ENCODE measurements at places on chromosomes 12 and 14. TPM values are rescaled to one million over a fixed set of nuclear protein-coding genes. Genes with fewer than 3 reads are reported as not detected.

The LIN7A gene
- 14.0 TPM for total RNA-seq

The RPS6KA5 gene
- 13.3 TPM for total RNA-seq

The MYH6 gene
- total RNA-seq, result 141 TPM

The DNM1L gene
- 71.1 TPM for total RNA-seq

The NTS gene
- total RNA-seq, result not detected

GRCh38 chr14:93032421-93032936 lies 83.2 kb downstream of the ITPK1 start:
- H3K36me3 ChIP-seq, result no peaks in the 10 kb centered on the region
- peak overlapping the region; percentile 88 for H3K27ac ChIP-seq
- no peaks in the 10 kb centered on the region for H3K27me3 ChIP-seq
- H3K4me1 ChIP-seq, result peaks cover 60% of the 10 kb centered on the region

DNA sequence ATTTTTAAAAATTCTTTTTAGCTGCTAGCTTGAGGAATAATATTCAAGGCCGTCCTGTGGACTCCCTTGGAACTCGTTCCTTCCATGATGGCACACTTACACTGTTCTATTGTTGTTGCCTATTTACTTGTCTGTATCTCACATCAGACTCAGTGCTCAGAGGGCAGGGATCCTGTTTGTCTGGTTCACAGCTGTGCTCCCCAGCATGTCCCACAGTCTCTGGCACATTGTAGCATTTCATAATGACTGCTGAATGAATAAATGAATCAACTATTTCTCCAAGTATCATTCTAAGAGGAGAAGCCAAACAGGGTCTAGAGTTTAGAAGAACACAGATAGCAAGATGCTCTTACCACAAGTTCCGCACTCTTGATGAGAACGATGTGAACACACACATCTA lies 48.0 kb downstream of the NTN4 start:
- H3K4me1 ChIP-seq, result peaks cover 17% of the 10 kb centered on the region
- no peaks in the 10 kb centered on the region for H3K36me3 ChIP-seq
- no peak for DNase-seq
- no peak overlapping the region for H3K4me3 ChIP-seq
- H3K27ac ChIP-seq, result peak overlapping the region; percentile 15

- peaks cover 46% of the 10 kb centered on the region for H3K4me1 ChIP-seq
- no peak overlapping the region for H3K4me3 ChIP-seq
- no peaks in the 10 kb centered on the region for H3K36me3 ChIP-seq
- no peaks in the 10 kb centered on the region for H3K27me3 ChIP-seq
These were observed 59.1 kb downstream of the ISCA2 start for GRCh38 chr14:74552623-74553022.

DNA sequence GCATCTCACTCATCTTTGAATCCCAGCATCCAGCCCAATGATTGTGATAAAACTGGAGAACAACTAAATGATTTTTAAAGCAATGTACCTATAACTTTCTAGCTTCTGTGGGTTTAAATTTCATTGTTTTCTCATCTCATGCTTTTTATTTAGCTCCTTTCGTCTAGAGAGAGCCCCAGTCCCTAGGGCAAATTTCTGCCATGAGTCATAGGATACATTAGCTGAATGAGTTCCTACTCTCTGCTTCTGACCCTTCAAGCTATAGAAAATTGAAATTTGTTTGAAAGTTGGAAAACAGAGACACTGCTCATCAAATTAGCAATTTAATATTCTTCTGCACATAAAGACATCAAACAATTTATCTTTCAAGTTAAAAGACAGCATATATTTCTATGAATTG lies 113.9 kb downstream of the KIF21A start:
- H3K4me3 ChIP-seq, result no peak overlapping the region
- peaks cover 45% of the 10 kb centered on the region for H3K36me3 ChIP-seq
- H3K27me3 ChIP-seq, result no peaks in the 10 kb centered on the region
- H3K4me1 ChIP-seq, result peaks cover 11% of the 10 kb centered on the region
- DNase-seq, result no peak
- H3K27ac ChIP-seq, result no peak overlapping the region

DNA sequence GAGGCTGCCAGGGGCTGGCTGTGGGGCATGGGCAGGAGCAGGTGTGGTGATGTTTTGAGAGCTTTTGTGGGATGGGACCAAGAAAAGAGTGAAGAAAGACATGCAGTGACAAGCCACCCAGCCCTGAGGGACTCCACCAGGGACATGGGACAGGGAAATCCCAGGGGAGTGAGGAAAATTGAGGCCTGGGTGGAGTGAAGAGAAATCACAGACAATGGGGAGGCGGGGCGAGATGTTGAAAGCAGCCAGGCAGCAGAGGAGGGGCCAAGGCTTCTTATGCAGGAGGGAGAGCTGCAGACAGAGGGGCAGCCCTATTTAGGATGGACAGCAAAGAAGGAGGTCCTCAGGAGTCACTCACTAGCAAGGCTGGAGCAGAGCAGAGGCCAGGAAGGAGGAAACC lies 4.2 kb upstream of the KRT1 start:
- H3K27ac ChIP-seq, result no peak overlapping the region
- peaks cover 45% of the 10 kb centered on the region for H3K27me3 ChIP-seq
- H3K36me3 ChIP-seq, result no peaks in the 10 kb centered on the region
- H3K4me3 ChIP-seq, result no peak overlapping the region
- DNase-seq, result no peak
- no peaks in the 10 kb centered on the region for H3K4me1 ChIP-seq

- H3K27ac ChIP-seq, result no peak overlapping the region
- DNase-seq, result no peak
- peak overlapping the region; percentile 14 for H3K4me3 ChIP-seq
- H3K36me3 ChIP-seq, result peaks cover 22% of the 10 kb centered on the region
- peaks cover 27% of the 10 kb centered on the region for H3K4me1 ChIP-seq
These were observed 1.6 kb downstream of the INSM2 start for GRCh38 chr14:35535483-35536112.

GRCh38 chr12:34604631-34605509 lies 582.6 kb downstream of the ALG10 start:
- no peak overlapping the region for H3K27ac ChIP-seq
- DNase-seq, result no peak
- H3K4me3 ChIP-seq, result no peak overlapping the region

GRCh38 chr12:46374310-46374709 lies 1.7 kb upstream of the SLC38A2 start:
- peaks cover 20% of the 10 kb centered on the region for H3K4me1 ChIP-seq
- DNase-seq, result no peak
- H3K36me3 ChIP-seq, result peaks cover 18% of the 10 kb centered on the region
- no peaks in the 10 kb centered on the region for H3K27me3 ChIP-seq
- H3K4me3 ChIP-seq, result no peak overlapping the region
- H3K27ac ChIP-seq, result no peak overlapping the region

DNA sequence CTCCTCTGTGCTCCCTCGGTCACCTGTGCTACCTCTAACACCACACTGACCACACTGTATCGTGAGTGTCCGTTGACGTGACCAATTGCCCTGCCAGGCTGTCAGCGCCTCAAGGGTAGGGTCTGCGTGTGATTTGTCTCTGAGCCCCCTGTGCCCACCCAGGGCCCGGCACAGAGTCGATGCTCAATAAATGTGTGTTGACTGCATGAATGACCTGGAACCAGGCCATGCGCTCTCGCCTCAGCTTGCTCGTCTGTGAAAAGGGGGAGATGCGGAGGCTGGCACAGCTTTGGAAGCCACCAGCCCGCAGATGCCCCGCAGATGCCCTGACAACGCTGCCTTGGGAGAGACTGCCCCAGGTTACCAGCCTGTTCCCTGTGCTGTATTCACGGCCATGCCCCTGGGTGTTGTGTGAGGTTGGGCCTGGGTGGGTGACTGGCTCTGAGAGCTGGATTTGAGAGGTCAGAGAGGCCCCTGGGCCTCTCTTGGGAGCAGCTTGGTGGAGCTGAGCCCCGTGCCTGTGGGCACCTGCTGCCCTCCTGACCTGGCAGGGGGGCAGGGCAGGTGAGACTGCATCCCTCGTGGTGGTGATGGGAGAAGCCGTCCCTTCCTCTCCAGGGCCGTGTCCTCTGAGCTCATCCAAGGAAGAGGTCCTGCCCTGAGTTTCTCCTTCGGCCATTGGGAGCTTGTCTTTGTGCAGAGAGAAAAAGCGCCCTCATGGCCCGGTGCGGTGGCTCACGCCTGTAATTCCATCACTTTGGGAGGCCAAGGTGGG lies 43.2 kb downstream of the CYP46A1 start:
- no peak for DNase-seq
- no peaks in the 10 kb centered on the region for H3K36me3 ChIP-seq
- no peaks in the 10 kb centered on the region for H3K27me3 ChIP-seq
